ENCODE measurements at places on chromosomes 7 and 10.

- no peak for DNase-seq
Observed at GRCh38 chr7:141014125-141014523, 628 bp downstream of the MRPS33 start.

GRCh38 chr10:63644418-63645142 is 123.4 kb downstream of the REEP3 start:
- DNase-seq = no peak

GRCh38 chr10:80609331-80609730 is 71.6 kb downstream of the SH2D4B start:
- DNase-seq = no peak

DNA sequence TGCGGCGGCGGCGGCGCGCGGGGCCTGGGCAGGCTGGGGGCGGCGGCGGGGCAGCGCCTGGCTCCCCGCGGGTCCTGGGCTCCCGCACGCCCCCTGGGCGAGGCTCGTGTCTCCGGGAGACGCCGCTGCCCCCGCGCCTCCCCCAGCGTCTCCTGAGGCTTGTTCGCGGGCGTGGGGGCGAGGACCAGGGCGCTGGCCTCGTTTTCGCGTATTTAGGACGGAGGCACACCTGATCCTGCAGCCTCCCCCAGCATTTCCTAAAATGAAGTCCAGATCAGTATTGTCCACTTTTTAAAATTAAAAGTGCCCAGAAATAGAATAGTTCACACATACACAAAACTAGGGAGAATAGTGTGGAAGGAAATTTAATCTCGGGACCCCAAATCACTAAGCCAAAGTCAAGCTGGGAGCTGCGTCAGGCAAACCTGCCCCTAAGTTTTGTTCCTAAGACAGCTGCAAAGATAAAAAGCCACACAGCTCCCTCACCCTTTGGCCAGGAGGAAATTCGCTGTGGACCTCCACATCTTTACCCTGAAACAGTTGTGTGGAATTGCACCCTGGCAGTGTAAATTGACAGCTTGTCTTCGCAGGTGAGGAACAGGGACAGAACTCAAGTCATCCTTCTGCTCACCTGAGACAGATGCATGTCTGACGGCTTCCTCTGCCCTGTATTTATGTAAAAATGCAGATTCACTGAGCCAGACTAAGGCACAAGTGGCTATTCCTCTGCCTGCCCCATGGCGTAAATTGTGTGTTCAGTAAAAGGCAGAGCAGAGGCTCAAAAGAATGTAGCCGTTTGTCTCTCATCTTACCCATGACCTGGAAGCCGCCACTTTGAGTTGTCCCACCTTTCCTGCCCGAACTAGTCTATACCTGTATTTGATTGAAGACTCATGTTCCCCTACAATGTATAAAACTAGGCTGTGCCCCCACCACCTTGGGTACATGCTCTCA is 740 bp downstream of the GALNT11 start:
- DNase-seq = no peak

DNA sequence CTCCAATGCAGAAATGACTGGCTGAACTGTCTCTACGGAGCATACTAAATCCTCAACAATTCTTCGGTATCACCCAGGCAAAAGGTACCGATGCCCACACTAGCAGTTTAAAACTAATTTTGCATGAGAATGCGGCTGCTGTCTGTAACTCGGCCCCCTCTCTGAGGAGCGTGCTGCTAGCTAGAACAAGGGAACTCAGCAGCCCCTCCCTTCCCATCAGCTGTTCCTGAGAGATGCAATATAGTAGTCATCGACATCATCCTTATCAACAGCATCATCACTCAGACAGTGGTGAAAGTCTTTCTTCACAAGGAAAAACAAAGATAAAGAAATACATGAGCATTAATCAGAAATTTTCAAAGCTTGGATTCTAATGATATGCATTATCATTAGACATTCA is 189.1 kb upstream of the FRMD4A start:
- no peak for DNase-seq

DNA sequence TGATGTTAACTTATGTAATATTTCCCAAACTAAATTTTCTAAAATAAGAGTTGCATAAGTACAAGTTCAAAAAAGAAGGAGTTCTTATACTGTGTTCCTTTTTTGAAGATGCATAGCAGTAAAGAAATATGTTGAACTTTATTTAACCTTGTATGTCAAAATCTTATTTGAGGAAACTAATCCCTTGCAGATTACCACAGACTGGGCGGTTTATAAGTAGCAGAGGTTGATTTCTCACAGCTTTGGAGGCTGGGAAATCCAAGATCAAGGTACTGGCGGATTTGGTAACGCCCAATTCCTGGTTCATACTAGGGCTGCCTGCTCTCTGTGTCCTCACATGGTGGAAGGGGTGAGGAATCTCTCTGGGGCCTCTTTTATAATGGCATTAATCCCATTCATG is 68.5 kb downstream of the GNAT3 start:
- no peak for DNase-seq

- no peak for DNase-seq
Observed at GRCh38 chr7:159012353-159013069, 132.2 kb downstream of the VIPR2 start.

DNA sequence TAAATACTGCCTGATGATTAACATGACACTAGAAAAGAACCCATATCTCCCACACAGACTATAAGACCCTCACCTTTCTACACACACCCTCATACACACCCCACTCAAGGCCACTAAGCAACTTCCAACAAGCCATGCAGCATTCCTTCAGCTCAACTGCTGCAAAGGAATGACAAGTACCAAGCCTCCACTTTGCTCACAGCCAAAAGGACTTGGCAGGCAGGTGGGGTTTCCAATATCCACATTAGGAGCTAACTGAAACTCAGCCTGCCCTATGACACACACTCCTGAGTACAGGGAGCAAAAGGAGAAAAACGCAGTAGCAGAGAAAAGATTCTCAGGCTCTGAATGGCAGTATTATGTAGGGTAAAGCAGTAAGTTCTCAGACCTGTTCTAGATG is 13.4 kb downstream of the USP54 start:
- DNase-seq = no peak

DNA sequence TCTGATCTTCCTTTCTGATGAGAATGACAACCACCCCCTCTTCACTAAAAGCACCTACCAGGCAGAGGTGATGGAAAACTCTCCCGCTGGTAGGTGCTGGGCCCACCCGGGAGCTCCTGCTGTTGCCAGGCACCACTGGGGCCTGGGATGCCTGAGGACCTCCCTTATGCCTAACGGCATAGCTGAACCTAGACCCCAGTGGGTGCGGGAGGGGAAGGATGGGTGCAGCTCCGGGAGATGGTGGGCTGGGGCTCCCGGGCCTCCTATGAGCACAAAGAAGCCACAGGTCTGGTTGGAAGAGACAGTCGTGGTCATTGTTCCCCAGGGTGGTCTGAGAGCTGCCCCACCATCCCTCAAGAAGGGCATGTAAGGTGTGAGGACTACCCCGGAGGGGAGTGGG is 15.6 kb upstream of the VSIR start:
- DNase-seq = no peak

DNA sequence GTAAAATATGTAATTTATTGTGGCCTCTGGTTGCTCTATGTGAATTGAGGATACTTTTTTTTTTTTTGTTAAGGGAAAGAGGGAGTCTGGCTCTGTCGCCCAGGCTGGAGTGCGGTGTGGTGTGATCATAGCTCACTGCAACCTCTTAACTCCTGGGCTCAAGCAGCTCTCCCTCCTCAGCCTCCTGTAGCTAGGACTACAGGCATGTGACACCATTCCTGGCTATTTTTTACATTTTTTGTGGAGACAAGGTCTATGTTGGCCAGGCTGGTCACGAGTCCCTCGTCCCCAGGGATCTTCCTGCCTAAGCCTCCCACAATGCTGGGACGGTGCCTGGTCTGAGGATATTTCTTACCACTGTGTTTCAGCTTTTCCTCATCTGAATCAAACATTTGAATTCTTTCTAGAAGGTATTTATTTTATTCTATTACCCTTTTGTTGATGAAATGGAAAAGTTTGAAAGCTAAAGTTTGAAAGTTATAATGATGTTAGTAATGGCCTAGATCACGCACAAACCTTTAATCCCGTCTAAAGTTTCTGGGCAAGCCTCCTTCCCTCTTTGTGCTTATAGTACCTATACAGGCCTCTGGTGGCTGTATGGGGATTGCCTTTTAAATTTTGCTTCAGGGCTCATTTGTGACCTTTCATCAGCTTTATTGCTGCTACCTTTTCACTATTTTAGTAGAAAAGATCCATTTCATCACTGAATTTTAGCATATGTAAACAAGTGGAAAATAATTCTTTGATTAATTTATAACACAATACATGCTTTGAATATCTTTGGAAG is 2.0 kb downstream of the IFRD1 start:
- no peak for DNase-seq

DNA sequence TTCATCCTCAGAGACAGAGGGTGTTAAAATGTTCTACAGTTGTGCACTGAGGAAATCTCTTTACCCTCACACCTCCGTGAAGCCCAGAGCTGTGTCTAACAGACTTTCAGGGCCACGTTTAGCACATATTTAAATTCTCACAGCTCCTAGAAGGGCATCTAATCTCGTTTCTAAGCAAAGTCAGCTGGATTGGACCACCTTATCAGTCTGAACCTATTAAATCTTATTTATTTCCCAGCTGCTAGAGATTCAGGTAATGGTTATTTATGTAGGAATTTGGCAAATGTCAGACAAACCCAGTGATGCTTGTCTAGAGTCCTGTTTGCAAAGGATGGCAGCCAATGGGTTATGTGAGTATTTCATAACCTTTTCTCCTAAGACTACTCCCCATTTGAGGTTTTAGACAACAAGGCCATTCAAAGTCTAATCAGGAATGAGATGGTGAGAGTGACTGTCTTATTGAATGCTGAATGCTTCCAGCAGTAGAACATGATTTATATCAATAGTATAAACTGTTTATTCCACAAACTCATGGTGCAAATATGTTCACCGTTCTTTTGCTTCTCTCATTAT is 54.8 kb upstream of the EXOC4 start:
- DNase-seq = no peak

- DNase-seq = no peak
Observed at GRCh38 chr10:97873569-97873968, 23.9 kb downstream of the GOLGA7B start.

Data from activated gamma-delta T cell treated with Interleukin-2 at 50 U/mL for 16 hours (primary cell).